GM23338 (cell line): ENCODE measurements at places on chromosomes 4 and X.

DNA sequence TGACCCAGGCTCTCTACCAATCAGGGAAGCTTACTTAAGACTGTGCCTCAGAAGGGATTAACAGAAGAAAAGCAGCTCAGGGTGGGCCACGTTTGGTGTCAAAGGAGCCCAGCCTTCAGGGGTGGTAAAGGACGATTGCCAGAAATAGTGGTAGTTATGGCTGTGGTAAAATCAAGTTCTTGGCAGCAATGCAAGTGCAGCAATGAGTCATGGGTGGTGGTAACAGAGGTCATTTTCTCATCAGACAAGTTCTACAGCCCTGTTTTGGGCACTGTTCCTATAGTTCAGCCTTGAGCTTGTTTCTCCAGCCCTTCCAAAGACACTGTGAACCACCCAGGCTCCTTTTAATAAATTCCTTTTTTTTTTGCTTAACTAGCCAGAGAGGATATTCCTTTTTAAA is 120.3 kb downstream of the EFHC2 start:
- DNase-seq: no peak

GRCh38 chrX:107850422-107850765 is 24.7 kb downstream of the MID2 start:
- no peak for DNase-seq

DNA sequence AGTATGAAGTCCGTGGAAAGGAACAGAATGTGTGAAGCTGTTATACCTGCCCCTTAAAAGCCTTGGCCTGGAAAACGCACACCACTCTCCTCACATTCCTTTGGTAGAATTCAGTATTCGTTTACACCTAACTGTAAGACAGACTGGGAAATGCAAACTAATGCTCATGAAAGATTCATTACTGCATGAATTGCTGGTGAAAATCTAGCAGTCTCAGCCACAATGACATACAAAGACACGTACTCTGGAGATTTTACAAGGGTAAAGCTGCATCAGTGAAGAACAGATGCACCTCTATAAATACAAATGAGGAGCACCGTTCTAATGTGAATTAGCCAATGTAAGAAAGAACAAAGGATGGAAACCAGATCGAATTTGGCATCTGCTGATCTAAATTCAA is 2051.3 kb downstream of the PCDH7 start:
- no peak for DNase-seq

DNA sequence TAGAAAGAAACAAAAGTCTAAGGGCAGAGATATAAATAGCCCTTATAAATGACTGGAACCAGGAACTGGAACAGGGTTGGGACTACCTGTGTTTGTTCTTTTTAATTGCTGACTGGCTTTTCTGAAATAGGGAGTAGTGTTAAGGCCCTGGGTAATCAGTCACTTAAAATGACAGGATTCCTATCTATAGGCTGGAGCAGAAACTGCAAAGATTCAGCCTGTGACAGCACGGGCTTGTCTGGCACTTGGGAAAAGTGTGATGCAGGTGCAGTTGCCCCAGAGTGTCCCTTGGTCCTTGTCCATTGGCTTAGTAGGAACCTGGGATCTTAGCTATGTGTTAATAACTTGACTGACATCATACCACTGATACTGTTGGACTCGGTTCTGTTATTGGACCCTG is 14.7 kb upstream of the PLAC8 start:
- no peak for DNase-seq

GRCh38 chr4:140271553-140271952 is 101.9 kb upstream of the SCOC start:
- DNase-seq: no peak

- DNase-seq: peak; percentile 53
Observed at GRCh38 chrX:24027985-24028384, 999 bp upstream of the KLHL15 start.

DNA sequence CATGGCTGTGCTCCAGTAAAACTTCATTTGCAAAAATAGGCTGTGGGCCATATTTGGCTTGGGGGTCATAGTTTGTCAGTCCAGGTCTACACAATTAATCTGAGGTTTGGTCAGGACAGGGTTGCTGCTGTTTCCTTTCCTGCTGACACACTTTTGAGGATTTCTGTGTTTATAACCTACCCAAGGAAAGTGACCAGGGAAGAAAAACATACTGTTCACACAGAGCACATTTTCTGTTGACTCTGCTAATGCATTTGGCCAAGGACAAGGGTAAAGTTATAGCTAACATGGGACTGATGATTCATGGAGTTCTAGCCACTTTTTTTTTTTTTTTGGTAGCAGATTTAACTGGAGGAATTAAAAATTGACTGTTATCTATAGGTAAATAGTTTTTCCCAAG is 43.9 kb upstream of the GEMIN8 start:
- DNase-seq: no peak

DNA sequence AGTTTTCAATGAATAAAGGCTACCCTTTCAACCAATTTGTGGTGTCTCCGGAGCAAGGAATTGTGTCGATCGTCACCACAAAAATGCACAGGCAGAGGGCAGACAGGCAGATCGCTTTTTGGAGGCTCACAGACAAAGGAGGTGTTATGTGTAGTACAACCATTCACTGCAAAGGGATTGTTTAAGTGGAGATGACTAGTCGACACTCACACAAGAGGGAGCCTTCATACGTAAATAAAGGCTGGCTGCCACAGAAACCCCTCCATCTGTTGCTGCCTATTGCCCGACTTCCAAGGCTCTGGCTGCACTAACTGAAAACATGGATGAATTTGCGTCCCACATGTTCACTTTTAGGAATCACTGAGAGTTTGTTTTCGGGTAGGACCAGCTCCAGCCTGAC is 281.1 kb downstream of the NKX6-1 start:
- DNase-seq: peak; percentile 27

GRCh38 chr4:168888715-168889215 is 121.3 kb downstream of the CBR4 start:
- DNase-seq: no peak

DNA sequence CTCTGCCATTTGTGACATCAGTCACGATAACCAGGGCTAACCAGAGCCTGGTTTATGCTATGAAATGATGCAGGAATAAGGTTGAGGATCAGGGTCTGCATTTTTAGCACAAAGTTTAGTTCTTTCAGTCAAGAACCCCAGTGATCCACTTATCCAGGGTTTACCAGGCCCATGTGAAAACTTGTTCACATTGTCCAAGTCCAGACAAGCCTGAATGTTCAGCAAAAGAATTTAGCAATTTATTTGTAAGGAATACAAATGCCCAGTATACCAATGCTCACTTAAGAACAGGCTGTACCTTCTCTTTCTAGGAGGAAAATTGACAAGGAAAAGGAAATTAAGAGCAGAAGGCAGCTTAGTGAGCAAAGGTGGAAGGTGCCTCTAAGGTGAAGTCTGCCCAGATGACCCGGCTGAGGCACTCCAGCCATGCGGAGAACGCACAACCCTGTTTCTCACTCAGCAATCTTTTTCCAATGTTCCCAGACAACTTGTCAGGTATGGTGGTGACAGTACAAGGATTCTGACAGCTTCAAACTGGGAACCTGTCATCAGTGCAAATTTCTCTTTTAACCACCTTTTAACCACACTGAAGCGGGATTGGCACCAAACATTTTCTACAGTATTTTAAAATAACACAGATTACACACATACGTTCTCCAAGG is 54.0 kb downstream of the TBC1D9 start:
- DNase-seq: no peak

GRCh38 chrX:20418379-20419150 is 151.9 kb upstream of the RPS6KA3 start:
- DNase-seq: no peak

- no peak for DNase-seq
Observed at GRCh38 chrX:3286196-3286945, 60.1 kb downstream of the MXRA5 start.

DNA sequence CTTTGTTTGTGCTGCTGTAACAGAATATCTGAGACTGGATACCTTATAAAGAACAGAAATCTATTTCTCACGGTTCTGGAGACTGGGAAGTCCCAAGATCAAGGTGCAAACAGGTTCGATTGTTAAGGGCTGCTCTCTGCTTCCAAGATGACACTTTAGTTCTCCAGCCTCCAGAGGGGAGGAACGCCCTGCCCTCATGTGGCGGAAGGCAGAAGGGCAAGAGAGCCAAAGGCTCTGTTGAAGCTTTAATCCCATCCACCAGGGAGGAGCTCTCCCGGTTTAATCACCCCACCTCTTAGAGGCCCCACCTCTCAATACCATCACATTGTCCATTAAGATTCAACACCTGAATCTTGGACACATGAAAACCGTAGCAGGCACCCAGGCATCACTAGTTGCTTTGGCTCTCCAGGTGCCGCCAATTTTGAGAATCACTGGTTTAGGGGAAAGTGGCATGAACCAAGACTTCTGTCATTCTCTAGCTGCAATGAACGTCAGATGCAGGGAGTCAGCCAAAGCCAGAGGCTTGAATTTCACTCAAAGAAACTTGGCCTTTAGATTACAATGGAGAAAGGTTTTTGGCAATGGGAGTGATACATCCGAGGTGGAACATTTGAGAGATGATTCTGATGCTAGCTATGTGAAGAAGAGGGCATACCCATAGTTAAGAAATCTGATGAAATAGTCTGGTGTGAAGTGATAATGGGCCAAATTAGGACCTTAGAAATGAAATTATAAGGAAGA is 15.7 kb downstream of the FHL1 start:
- DNase-seq: peak; percentile 71

DNA sequence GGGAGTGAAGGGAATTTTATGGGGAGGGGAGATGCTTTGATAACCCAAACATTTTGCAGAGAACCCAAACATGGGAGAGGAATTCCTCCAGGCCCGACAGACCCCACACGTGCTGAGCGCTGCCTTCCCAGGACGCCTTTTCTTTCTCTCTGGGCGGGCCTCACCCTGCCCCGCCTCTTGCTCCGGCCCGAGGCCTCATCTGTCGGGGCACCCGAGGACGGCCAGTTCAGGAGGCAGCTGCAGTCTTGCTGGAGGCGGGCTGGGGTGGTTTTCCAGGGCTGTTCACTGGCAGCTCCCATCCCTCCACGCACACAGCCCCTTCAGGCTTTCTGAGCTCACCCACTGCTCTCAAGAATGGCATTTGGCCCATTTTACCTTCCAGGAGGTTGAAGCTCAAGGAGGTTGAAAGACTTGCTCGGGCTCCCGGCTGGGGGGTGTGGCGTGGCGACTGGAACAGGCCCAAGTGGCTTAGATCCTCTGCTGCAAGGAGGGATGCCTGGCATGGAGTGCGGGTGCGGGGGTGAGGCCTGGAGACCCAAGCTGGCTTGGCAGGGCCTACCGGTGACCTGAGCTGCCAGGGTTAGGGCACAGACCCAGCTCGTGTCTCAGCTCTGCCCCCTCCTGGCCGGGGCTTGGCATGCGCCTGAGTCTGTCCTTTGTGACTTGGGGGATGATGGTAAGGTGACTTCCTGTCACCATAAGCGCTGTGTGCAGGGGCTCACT is 99.2 kb downstream of the PSAPL1 start:
- peak; percentile 87 for DNase-seq

DNA sequence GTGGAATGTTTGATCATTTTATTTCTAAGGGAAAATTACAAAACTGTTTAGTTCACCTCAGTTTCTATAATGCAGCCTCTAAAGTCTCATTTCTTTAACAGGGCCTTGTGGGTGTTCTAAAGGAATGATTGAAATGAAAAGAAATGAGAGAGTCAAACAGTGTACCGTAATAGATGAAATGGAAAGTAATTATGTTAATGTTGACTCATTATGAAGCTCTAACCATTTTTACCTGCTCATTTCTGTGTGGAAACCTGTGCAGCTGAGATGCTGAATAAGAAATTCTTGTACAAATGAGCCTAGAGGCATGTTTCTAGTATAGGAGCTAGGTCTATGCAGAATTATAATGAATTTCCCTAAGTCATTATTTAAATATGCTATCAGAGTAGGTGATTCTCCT is 45.2 kb upstream of the RPA4 start:
- no peak for DNase-seq

- DNase-seq: no peak
Observed at GRCh38 chr4:106032851-106033286, 137.6 kb downstream of the NPNT start.

- DNase-seq: no peak
Observed at GRCh38 chr4:23384741-23385140, 505.1 kb downstream of the PPARGC1A start.

- no peak for DNase-seq
Observed at GRCh38 chrX:22520128-22520828, 247.6 kb downstream of the CBLL2 start.

DNA sequence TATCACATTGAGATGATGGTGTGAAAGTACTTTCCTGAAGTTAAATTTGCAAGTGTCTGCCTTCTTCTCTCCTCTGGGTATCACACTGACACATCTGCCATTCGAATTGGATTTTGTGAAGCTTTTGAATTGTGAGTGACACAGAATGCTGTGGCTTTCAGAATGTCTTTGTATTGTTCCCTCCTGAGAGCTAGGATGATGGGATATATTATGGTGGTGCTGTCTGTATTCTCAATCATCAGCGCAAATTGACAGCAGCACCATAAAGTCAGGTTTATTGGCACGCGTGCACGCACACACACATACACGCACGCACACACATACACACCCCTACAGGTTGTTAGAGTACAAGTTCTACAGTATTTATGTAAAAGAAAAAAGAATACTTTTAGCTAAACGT is 143.3 kb downstream of the AWAT2 start:
- DNase-seq: no peak

- peak; percentile 35 for DNase-seq
Observed at GRCh38 chr4:108303488-108304177, 134.9 kb upstream of the LEF1 start.

GRCh38 chr4:108320061-108320460 is 151.3 kb upstream of the LEF1 start:
- DNase-seq: no peak

- DNase-seq: no peak
Observed at GRCh38 chrX:27968878-27969277, 12.4 kb downstream of the DCAF8L1 start.

- no peak for DNase-seq
Observed at GRCh38 chr4:155367608-155368007, 9.2 kb downstream of the MAP9 start.

DNA sequence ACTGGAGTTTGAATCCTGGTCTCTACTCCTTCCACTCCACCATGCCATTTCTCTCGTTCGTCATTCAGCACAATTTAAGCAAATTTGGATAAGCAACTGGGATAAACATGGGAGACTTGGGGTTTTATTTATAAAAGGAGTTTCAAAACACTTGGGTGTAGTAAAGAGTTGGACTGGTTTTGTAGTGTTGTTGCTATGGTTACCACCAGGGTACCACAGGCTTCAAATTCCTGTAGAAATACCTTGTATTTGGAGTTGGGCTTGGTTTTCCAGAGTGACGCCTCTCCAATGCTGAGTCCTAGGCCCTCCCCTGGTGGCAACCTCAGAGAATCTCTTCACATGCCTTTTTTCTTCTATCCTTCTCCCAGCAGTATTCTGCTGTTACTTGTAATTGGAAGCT is 27.9 kb upstream of the PHOX2B start:
- DNase-seq: peak; percentile 56

GRCh38 chr4:70658418-70658817 is 7.9 kb downstream of the JCHAIN start:
- DNase-seq: no peak

GRCh38 chr4:81814987-81815541 is 343.4 kb upstream of the RASGEF1B start:
- no peak for DNase-seq

DNA sequence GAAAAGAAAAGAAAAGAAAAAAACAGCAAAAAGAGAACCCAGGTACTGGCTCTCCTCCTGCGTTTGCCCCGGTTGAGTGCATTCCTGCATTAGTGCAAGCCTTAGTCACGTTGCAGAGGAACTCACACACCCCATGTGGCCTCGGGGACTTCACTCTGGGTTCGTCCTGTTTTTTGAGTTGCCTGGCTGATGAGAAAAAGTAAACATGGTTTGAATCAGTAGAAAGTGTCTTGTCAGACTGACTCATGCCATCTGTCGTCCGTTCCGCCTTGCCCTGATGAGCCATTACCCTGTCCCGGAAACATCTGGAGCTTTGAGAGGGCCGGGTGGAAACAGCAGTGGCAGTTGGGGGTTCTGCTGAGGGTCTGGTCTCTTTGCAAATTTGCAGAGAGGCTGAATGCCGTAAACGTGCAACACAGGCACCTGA is 16.3 kb downstream of the CD99 start:
- DNase-seq: peak; percentile 72
